ENCODE measurements at places on chromosomes 13 and 19.

GRCh38 chr19:33366127-33366526 is 7.4 kb upstream of the CEBPG start:
- DNase-seq = no peak

DNA sequence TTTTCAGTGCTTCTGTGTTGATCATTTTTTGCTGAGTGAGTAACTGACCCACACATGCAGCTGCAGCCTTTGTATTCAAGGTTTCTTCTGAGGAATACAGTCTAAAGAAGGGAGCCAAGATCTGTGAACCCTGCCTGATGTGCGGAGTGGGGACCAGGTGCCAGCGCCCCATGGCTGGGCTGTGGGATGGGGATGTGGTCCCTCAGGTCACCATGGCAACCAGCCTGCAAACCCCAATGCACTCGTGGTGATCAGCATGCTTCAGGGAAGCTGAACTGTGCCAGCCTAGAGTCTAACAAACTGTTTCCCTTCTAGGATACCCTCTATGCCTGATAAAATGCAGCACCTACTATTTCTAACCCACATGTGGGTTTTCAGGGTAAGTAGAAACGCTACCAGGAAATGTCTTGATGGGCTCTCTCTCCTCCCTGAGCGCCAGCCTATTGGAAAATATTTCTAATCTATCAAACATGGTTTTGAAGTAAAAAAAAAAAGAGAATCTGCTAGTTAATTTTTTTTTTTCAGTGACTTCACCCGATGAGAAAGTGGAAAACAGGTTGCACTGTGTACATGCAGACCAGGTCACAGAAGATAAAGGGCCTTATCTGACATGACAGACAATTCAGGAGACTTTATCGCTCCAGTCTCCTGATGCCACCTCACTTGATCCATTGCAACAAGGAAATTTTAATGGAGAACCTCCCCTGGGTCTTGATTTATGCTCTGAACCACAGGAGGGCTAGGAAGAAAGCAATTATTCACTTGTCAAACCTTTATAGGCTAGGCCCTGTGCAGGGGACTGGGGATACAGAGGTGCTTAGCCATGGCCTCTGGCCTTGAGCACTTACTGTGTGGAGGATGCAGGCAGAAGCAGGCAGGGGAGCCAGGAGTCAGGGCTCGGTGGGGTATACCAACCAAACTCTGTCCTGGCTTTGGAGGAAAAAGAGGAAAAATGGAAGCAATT is 51.1 kb downstream of the RASL11A start:
- DNase-seq = no peak

DNA sequence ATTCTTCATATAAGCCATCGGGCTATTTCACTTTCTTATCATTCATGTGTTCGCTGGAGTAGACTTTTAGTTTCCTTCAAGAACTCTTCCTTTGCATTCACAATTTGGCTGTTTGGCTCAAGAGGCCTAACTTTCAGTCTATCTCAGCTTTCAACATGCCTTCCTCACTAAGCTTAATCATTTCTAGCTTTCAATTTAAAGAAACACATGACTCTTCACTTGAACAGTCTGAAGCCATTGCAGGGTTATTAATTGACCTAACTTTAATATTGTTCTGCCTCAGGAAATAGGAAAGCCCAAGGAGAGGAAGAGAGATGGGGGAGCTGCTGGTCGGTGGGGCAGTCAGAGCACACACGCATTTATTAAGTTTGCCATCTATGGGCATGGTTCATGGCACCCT is 158.1 kb downstream of the SUCLA2 start:
- no peak for DNase-seq

DNA sequence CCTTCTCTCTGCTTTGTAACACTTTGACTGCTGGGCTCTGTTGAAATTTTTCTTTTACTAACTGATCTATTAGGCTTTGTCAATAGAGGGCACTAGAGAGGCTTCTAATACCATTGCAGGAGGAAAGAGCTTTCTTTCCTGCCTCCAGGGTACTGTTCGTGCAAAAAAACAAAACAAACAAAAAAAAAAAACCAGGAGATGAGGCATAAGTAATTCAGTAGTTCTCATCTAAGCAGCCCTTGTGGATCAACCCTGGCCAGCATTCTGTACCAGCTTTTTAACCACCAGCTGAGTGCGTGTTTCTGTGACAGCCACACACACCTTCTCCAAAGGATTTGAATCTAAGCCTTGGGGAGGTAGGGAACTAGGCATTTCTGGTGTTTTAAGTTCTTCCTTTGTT is 1707.6 kb upstream of the SLC10A2 start:
- DNase-seq = no peak
